ENCODE measurements at places on chromosomes 16 and 17.

- no peak for DNase-seq
Measured at GRCh38 chr17:444879-445454, 92.4 kb upstream of the RPH3AL start.

GRCh38 chr16:25033852-25034251 is 18.7 kb upstream of the ARHGAP17 start:
- DNase-seq: peak; percentile 59

- no peak for DNase-seq
Measured at GRCh38 chr17:42781639-42782165, 1.3 kb downstream of the WNK4 start.

DNA sequence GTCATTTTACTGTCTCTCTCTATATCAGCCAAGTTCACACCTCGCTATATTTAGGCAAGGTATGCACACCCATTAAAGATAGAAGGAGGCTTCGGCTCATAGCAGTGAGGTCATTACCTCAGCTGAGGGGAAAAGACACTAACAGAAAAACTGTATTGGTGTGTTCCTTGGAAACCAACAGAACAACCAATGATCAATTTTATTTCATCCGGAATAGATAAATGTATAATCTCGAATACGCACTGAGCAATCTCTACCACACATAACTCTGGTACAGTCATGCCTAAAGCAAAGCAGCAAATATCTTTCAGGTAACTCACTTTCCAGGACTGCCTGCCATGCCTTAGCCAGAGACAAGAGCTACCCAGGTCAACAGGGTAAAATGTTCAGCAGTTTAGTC is 109.9 kb upstream of the CORO6 start:
- no peak for DNase-seq

- no peak for DNase-seq
Measured at GRCh38 chr17:68863091-68863652, 92.0 kb downstream of the ABCA8 start.

GRCh38 chr17:33015716-33016346 is 24.2 kb downstream of the SPACA3 start:
- no peak for DNase-seq

- no peak for DNase-seq
Measured at GRCh38 chr17:51802544-51802943, 356.0 kb downstream of the CA10 start.

- no peak for DNase-seq
Measured at GRCh38 chr17:1156864-1157263, 22.9 kb downstream of the ABR start.

DNA sequence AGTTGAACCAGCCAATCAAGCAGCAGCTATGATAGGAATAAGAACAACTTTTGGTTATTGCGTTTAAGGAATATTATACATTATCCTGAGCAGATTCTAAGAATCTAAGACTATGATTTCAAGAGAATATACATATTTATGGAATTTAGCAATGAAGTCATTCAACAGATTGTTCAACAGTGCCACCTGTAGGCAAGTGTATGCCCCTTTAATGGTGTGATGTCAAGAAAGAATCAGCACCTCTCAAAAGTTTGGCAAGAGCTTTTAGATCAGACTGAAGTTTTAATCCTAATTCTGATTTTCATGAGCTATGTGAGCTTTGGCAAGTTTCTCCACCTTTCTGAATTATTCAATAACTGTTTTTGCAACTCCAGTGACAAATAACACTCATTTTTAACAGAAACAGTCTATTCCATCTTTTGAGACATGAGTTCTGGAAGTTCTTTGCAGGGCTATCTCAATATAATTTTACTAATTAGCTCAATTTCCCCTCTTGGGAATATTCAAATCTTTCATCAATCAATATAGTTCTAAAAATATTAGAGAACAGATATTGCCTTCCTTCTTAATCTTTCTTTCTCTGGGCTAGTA is 474.3 kb upstream of the TOM1L1 start:
- DNase-seq: no peak

GRCh38 chr16:79589601-79590102 is 10.9 kb downstream of the MAF start:
- DNase-seq: no peak

- DNase-seq: peak; percentile 40
Measured at GRCh38 chr17:838486-838885, 56.3 kb downstream of the MRM3 start.

DNA sequence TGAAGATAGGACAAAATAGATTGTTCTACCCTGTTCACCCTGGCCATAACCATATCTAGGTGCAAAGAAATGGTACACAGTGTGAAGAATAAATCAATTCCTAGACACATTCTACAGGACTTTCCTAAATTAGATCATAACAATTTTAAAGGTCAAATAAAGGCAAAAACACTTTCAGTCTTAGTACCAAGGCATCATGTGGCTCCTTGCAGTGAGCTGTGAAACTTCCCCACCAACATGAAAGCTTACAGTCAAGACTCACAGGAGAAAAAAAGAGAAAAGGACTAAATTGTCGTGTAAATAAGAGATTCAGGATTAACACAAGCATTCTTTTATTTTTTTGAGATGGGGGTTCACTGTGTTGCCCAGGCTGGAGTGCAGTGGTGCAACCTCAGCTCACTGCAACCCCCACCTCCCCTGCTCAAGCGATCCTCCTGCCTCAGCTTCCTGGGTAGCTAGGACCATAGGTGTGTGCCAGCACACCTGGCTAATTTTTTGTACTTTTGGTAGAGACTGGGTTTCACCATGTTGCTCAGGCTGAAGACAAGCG is 14.2 kb downstream of the NSMCE1 start:
- DNase-seq: no peak

GRCh38 chr17:36525113-36525512 is 9.6 kb downstream of the MYO19 start:
- DNase-seq: no peak

DNA sequence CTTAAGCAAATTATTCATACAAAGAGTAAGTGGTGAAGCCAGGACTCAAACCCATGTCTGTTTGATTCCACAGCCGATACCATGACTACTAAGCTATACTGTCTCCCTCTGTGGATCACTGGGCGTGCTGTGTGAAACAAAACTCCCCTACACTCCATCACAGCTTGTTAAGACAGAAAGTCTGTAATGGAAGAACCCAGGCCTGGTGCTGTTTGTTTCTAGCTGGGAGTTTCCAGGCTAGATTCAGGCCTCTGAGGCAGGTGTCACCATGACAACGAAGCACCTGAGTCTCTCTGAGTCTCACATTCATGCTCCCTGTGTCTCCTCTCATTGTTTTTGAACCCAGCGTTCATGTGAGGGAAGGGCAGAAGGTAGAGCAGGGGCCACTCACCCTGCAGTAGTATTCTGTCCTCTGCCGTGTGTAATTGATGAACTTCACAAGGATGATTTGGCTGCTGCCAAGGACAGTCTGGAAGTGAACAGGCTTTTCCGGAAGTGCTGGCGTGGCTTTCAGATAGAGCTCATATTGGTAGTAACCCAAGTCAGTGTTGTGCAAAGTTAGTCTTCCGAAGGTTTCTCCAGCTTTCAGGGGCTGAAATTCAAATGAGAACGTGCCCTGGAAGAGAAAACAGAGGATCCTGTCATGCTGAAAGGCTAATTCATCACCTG is 8.6 kb upstream of the VAC14 start:
- DNase-seq: no peak

DNA sequence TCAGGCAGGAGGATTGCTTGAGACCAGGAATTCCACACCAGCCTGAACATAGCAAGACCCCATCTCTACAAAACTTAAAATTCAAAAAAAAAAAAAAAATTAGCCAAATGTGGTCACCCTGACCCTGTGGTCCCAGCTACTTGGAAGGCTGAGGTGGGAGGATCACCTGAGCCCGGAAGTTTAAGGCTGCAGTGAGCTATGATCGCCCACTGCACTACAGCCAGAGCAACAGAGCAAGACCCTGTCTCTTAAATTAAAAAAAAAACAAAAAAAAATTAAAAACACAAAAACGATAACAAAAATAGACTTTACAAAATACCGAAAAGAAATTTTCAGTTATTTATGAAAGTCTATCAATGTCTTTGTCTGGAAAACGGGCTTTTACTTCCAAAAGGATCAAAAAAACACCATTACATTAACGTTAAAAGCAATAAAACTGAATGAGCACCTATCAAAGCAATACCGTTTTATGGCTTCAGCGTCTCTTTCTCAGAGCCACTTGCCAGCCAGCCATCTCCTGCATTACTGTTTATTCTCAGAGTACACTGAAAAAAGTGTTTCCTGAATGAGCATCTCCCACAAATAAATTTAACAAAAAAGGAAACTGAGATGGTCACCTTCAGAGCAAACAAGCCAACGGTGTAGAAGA is 6.1 kb downstream of the USP7 start:
- DNase-seq: no peak

GRCh38 chr17:48620461-48621139 is 5.5 kb upstream of the HOXB8 start:
- no peak for DNase-seq

- DNase-seq: no peak
Measured at GRCh38 chr17:75487351-75488070, 27.8 kb downstream of the CASKIN2 start.

DNA sequence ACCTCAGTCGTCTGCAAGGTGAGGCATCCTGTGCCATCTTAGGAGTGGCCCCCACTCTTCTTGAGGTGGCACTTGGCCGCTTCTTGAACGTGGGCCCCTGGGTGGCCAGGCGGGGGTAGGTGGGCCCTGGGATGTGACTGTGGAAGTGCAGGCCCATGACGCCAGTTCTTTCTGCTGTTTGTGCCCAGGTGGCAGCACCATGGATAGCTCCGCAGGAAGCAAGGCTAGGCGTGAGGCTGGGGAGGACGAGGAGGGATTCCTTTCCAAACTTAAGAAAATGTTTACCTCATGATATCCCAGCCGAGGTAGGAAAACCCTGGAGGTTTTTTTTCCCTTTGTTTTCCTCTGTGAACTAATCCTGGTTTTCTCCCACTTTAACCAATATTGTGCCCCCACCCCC is 19.8 kb downstream of the NMRAL1 start:
- no peak for DNase-seq

DNA sequence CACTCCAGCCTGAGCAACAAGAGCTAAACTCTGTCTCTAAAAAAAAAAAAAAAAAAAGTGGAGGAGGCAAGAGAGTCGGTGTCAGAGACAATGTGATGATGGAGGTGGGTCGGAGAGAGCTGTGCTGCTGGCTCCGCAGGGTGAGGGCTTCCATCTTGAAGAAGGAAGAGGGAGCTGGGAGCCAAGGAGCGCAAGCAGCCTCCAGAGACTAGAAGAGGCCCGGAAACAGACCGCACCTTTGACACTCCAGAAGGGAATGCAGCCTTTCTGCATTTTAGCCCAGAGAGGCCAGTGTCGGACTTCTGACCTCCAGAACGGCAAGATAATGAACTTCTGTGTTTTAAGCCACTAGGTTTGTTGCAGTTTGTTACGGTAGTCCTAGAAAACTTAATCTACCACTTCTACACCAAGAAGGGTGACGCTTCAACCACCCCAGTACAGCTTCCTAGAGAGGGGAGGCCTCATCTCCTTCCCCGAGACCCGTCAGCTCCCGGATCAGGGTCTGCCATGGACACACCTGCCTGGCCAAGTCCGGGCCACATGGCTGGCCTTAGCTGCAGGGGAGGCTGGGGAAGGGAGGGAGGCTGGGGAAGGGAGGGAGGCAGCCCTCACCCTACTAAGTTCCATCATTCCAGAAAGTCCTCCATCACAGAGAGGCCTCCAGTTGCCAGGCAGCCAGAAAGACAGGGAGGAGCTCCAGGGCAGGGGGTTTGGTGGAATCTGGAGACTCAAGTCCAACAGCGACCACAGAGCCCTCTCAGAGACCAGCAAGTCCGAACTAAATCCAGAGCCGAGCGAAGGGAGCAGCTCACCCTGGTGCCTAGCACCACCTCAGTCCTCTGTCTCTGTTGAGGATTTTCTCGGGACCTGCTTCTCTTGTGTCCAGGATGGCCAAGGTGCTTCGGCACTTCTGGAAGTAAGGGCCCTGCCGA is 13.2 kb upstream of the RBFOX3 start:
- no peak for DNase-seq

DNA sequence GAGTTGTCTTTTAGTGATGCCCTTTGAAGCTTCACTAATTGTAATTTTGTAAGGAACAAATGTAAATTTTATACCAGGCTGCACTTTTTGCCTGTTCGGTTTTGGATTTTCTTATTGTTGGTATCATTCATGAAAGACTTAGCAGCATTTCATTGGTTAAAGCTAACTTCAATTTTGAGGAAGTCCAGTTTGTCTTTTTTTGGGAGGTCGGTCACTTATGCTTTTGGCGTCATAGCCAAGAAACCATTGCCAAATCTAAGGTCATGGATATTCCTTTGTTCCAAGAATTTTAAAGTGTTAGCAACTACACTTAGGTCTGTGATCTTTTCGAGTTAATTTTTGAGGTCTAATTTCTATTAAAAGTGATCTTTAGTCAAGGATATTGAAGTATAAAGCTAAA is 77.1 kb downstream of the PRKCA start:
- DNase-seq: no peak

GRCh38 chr17:83194761-83195329 is 115.4 kb downstream of the METRNL start:
- DNase-seq: peak; percentile 64

- no peak for DNase-seq
Measured at GRCh38 chr16:10465821-10466220, 80.0 kb downstream of the ATF7IP2 start.

DNA sequence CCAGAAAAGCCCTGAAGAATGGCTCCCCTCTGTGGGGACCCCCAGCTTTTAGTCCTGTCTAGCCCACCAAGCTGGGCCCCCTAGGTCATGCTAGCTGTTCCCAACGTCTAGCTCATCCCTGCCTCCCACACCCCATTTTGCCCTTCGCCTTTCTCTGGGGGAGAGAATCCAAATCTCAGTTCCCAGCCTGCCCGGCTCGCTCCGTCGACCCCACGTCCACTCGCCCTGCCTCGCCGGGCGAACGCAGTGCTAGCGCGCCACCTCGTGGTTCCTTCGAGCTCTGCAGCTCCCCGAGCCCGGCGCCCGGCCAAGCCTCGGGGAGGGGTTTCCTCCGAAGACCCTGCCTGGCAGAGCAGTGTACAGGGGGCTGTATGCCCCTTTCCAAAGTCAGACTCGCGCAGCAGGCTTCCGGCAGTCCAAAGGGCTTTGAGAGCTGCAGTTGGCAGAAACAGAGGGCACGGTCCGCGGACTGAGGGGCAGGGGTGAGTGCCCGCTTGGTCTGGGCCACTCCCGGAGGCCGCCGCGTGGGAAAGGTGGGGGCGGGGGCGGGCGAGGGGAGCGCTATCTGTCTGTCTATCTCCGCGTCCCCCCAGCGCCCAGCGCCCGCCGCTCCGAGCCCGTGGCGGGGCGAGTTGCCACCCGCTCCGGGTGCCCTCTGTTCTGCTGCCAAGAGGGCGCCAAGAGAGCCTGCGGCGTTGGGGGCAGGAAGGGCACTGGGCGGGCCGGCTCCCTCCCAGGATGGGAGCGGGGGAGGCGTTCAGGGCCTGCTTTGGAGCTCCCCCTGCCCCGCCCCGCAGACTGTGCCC is 1.7 kb upstream of the DLX3 start:
- no peak for DNase-seq

- DNase-seq: no peak
Measured at GRCh38 chr17:80660527-80661198, 116.0 kb downstream of the RPTOR start.

- DNase-seq: peak; percentile 60
Measured at GRCh38 chr16:11356573-11357331, 11.5 kb downstream of the RMI2 start.
